Ovary (tissue), 10 donors: ENCODE measurements at places on chromosomes 5 and 9.

DNA sequence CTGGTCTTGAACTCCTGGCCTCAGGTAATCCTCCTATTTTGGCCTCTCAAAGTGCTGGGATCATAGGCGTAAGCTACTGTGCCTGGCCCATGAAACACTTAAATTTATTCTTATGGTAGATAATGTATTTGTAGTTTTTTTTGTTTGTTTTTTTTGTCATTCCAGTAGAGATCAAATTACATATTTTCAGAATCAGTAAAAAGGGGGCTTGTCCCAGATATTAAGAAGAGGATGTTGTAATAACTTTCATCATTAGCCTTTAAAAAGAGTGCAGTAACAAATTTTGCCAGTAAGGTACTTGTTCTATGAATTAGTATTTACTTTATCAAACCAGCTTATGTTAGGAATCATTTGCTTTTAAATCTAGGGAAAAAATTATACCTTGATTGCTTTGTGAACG is 42.6 kb downstream of the GAPVD1 start:
- DNase-seq, result no peak
- no peaks in the 10 kb centered on the region for H3K27me3 ChIP-seq
- H3K27ac ChIP-seq, result no peak overlapping the region
- H3K4me3 ChIP-seq, result no peak overlapping the region
- no peaks in the 10 kb centered on the region for H3K4me1 ChIP-seq

GRCh38 chr9:70563431-70564204 is 149.2 kb upstream of the KLF9 start:
- H3K4me3 ChIP-seq, result no peak overlapping the region
- DNase-seq, result no peak
- H3K27me3 ChIP-seq, result no peaks in the 10 kb centered on the region
- no peaks in the 10 kb centered on the region for H3K36me3 ChIP-seq
- no peaks in the 10 kb centered on the region for H3K4me1 ChIP-seq
- H3K27ac ChIP-seq, result no peak overlapping the region

DNA sequence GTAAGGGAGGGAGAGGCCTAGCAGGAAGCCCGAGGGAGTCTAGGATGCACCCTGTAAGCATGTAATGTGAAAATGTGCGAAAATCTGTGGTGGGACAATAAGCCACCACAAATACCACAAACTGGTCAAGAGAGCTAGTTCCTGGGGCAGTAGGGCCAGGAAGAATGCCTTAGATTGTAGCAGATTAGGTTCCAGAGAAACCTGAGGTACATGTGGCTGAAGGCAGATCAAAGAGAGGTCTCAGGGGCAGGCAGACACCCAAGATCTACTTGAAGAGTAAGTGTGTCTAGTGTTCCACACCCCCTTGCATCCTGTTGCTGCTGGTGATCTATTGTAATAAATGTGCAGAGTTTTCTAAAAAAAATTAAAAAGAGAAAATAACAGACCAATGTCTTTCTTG is 1677.3 kb upstream of the CDH6 start:
- no peak for DNase-seq
- no peak overlapping the region for H3K4me3 ChIP-seq
- no peaks in the 10 kb centered on the region for H3K4me1 ChIP-seq
- H3K27me3 ChIP-seq, result no peaks in the 10 kb centered on the region

GRCh38 chr5:773517-774264 is 10.8 kb downstream of the ZDHHC11B start:
- no peaks in the 10 kb centered on the region for H3K27me3 ChIP-seq
- H3K27ac ChIP-seq, result no peak overlapping the region
- no peaks in the 10 kb centered on the region for H3K4me1 ChIP-seq
- H3K36me3 ChIP-seq, result no peaks in the 10 kb centered on the region
- no peak for DNase-seq

- peak overlapping the region; percentile 34 for H3K4me3 ChIP-seq
- H3K4me1 ChIP-seq, result peaks cover 15% of the 10 kb centered on the region
- no peaks in the 10 kb centered on the region for H3K27me3 ChIP-seq
Measured at GRCh38 chr5:139711067-139711905, 63.1 kb downstream of the CXXC5 start.

GRCh38 chr9:136092741-136093140 is 2.3 kb downstream of the NACC2 start:
- H3K36me3 ChIP-seq, result no peaks in the 10 kb centered on the region
- DNase-seq, result no peak
- H3K4me1 ChIP-seq, result peaks cover 14% of the 10 kb centered on the region
- no peak overlapping the region for H3K4me3 ChIP-seq

DNA sequence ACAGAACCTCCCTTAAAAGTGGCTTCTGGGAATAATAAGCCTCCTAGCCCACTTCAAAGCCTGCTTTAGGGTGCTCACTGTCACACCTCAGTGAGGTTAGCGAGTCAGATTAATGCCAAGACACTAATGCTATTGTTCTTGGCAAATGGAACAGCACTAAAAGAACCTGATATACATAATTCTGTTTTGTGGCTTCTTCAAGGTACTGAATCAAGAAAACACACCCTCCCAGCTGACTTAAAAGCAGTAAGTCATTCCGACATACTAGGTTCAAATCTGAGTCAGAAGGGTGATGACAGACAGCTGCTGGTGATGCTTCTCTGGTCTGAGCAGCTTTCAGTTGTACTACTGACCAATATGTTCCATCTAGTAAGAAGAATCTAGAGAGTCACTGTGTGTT is 121.6 kb downstream of the OXCT1 start:
- H3K4me3 ChIP-seq, result no peak overlapping the region
- no peak for DNase-seq
- H3K27ac ChIP-seq, result no peak overlapping the region

GRCh38 chr5:150112201-150113046 is 26.1 kb upstream of the CSF1R start:
- no peaks in the 10 kb centered on the region for H3K36me3 ChIP-seq
- no peak overlapping the region for H3K27ac ChIP-seq
- H3K4me1 ChIP-seq, result peaks cover 4% of the 10 kb centered on the region
- no peak overlapping the region for H3K4me3 ChIP-seq

GRCh38 chr5:139863855-139864558 is 68.4 kb downstream of the PSD2 start:
- peak overlapping the region; percentile 58 for H3K27ac ChIP-seq
- H3K27me3 ChIP-seq, result no peaks in the 10 kb centered on the region
- H3K36me3 ChIP-seq, result no peaks in the 10 kb centered on the region
- no peak overlapping the region for H3K4me3 ChIP-seq
- peaks cover 30% of the 10 kb centered on the region for H3K4me1 ChIP-seq
- DNase-seq, result peak; percentile 79

DNA sequence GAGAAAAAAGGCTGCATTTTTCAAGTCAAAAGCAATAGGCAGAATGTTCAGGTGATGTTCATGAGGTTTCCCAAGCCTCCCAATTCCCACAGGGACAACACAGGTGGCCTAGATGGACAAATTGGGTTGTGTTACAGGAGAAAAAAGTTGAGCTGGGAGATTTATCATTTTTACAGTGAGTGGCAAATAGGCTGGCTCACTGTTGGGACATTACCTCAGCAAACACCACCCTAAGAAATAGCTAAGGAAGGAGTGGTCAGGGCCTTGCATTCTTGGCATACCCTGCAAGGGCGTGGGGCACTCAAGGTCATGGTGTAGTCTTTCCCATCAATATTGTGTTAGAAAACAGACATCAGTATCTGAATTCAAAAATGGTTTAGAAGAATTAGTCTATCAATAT is 23.3 kb upstream of the CPLANE1 start:
- no peaks in the 10 kb centered on the region for H3K27me3 ChIP-seq
- no peak overlapping the region for H3K4me3 ChIP-seq

DNA sequence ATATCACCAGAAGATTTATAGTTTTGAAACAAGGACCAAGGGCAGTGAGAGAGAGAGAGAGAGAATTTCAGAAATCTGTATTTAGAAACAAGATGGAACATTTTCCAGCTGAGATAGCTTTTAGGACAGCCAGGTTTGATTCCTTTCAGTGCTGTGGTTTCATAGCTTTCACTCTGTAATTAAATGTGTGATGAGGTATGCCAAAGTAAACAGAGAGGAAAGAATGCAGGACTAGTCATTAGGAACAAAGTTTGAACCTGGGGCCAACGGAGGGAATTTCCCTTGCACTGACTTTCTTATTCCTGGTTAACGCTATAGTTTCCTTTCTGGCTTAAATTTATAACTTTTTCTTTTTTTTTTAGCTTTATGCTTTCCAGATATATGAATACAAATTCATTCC is 10.0 kb upstream of the CCL28 start:
- no peaks in the 10 kb centered on the region for H3K36me3 ChIP-seq
- DNase-seq, result no peak
- H3K4me3 ChIP-seq, result no peak overlapping the region

- no peaks in the 10 kb centered on the region for H3K27me3 ChIP-seq
- H3K36me3 ChIP-seq, result no peaks in the 10 kb centered on the region
- peaks cover 7% of the 10 kb centered on the region for H3K4me1 ChIP-seq
- H3K27ac ChIP-seq, result peak overlapping the region; percentile 60
- peak; percentile 58 for DNase-seq
Measured at GRCh38 chr5:74639807-74640449, 600 bp downstream of the ENC1 start.

GRCh38 chr9:121835587-121836365 is 184.3 kb downstream of the DAB2IP start:
- no peak overlapping the region for H3K4me3 ChIP-seq
- H3K27ac ChIP-seq, result no peak overlapping the region
- no peak for DNase-seq
- H3K36me3 ChIP-seq, result no peaks in the 10 kb centered on the region
- H3K27me3 ChIP-seq, result no peaks in the 10 kb centered on the region

DNA sequence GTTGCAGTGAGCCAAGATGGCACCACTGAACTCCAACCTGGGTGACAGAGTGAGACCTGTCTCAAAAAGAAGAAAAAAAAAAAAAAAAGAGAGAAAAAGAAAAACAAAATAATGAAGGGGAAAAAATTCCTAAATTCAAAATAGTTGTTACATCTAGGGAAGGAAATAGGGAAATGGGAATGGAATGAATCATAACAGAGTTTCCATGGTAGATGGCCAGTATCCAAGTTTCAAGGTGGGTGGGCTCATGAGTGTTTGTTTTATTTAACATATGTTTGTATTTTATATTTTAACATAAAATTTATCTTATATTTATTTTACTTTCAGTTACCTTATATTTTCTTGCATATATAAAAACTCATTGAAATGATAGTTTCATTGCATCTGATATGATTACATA is 215.6 kb downstream of the ARHGEF28 start:
- no peak overlapping the region for H3K4me3 ChIP-seq
- H3K27me3 ChIP-seq, result no peaks in the 10 kb centered on the region
- no peaks in the 10 kb centered on the region for H3K36me3 ChIP-seq
- H3K4me1 ChIP-seq, result peaks cover 2% of the 10 kb centered on the region

DNA sequence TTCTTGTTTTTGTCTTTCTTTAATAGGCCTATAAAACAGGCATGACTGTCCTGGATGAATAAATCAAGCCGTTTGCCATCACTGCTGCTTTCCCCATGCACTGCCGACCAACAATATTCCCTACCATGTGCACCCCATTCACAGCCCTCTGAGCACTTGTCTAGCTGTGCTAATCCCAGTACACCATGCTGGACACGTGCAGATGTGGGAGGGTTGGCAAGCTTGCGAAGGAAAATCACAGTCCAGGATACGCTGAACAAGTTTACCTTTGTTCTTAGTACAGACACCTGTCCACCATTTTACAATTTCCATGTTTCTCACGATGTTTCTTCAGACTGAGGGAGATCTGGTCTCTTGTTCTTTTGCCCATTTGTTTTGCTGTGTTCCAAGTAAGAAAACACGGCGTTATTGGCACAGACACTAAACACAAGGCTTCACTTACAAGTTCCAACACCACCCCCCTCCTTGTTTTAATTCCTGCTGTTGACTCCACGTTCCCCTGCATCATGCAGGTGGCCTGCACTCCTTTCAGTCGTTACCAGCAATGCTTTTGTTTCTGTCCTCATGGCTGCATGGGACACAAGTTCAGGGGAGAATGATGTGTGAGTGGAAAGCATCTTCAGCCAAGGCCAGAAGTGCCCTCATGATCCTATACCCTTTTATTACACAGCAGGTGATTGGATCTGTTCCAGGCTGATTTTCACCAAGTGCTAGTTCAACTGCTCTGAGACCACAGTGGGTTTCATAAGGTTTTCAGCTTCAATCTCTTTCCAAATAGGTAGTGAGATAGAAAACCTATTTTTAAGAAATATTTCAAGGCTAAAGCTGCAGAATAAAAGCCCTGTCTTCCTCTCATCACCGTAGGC is 608.9 kb downstream of the IRX1 start:
- no peak overlapping the region for H3K4me3 ChIP-seq
- peaks cover 5% of the 10 kb centered on the region for H3K4me1 ChIP-seq
- no peak for DNase-seq
- no peak overlapping the region for H3K27ac ChIP-seq
- H3K36me3 ChIP-seq, result no peaks in the 10 kb centered on the region

GRCh38 chr5:87268970-87269377 is 1.3 kb downstream of the RASA1 start:
- no peak overlapping the region for H3K27ac ChIP-seq
- H3K4me1 ChIP-seq, result peaks cover 4% of the 10 kb centered on the region
- no peaks in the 10 kb centered on the region for H3K36me3 ChIP-seq

DNA sequence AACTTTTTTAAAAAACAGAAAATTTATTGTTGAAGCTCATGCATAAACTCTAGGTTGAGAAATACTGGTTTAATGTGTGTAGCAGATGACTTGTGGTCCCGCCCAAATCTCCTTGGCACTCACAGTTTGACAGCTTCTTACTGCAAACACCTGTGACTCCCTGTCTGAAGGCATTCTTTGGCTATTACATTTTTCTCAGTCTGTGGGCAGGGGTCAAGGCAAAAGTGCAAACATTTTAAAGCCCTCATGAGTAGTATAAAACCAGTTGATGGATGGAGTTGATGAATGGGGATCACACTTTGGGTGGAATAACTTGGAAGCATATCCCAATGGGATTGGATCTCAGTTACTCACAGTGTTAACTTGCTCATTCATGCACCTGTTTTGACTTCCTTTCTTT is 1007.0 kb upstream of the NUDT12 start:
- no peak overlapping the region for H3K27ac ChIP-seq
- no peaks in the 10 kb centered on the region for H3K27me3 ChIP-seq
- H3K36me3 ChIP-seq, result no peaks in the 10 kb centered on the region
- no peaks in the 10 kb centered on the region for H3K4me1 ChIP-seq
- DNase-seq, result no peak

DNA sequence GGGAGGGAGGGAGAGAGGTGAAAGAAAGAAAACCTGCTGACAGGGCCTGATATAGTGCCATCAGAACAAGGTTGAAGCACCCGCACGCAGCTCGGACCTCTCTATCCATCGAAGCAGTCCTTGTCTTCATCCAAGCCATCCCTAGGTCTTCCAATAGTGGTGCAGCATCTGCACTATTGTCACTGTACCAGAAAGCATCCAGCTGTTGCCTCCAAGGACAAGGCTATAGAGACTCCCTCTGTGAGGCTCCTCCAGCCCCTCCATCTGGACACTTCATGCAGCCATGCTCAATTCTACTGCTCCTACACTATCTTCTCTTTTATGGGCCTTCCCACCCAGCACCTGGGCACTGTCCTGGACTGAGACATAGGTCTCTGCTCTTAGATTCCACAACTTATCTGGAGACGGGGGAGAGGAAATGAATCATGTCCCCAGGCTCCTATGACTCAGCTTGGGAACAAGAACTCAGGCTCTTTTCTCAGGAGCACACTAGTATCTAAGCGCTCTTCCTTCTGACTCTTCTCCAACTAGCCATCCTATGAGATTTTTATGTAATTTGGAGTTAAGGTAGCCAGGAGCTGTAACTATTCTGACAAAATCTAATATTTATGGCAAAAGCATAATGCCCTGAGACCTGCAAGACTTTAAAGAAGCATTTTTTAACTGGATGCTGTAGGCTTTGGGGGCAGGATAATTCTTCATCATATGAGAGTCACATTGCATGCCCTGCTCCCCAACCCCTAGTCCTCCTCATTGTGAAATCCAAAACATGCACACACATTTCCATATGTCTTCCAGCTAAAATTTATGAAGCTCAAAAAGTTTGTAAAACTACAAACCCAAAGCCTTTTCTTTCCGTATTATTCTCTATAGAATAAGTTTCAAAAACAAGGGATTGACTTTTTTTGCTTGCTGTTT is 446.8 kb downstream of the CCDC171 start:
- no peak overlapping the region for H3K4me3 ChIP-seq
- no peaks in the 10 kb centered on the region for H3K4me1 ChIP-seq
- H3K27me3 ChIP-seq, result no peaks in the 10 kb centered on the region
- no peak overlapping the region for H3K27ac ChIP-seq
- no peaks in the 10 kb centered on the region for H3K36me3 ChIP-seq
